Stimulated activated CD4-positive, alpha-beta T cell treated with anti-CD3 and anti-CD28 coated beads, Interleukin-12 subunit alpha, Interleukin-12 subunit beta, amount 100 ng/mL, for 4 hours (primary cell): ENCODE measurements at places on chromosomes 12 and 14.

- DNase-seq: no peak
These were observed 52.2 kb upstream of the BTG1 start for GRCh38 chr12:92197815-92198214.

DNA sequence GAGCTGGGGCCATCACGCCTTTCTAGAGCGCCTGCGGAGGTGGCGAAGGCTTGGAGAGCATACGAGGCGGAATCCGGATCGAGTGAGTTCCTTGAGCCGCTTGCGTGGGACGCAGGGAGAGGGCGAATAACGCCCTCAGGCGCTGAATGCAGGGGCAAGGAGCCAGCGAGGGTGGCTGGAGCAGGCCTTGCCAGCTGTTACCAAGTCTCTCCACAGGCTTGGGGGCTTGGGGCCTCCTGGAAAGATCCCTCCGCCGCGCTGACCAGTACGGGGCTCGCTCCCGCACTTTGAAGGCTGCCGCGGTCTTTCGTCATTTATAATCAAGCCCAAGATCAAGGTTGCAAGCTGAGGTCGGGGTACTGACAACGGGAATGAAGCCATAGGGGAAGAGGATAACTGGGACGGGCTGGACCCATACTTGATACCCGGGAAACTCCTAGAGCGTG lies 1.2 kb downstream of the FLRT2 start:
- no peak for DNase-seq

- no peak for DNase-seq
These were observed 88.2 kb downstream of the CHGA start for GRCh38 chr14:93011141-93011529.

DNA sequence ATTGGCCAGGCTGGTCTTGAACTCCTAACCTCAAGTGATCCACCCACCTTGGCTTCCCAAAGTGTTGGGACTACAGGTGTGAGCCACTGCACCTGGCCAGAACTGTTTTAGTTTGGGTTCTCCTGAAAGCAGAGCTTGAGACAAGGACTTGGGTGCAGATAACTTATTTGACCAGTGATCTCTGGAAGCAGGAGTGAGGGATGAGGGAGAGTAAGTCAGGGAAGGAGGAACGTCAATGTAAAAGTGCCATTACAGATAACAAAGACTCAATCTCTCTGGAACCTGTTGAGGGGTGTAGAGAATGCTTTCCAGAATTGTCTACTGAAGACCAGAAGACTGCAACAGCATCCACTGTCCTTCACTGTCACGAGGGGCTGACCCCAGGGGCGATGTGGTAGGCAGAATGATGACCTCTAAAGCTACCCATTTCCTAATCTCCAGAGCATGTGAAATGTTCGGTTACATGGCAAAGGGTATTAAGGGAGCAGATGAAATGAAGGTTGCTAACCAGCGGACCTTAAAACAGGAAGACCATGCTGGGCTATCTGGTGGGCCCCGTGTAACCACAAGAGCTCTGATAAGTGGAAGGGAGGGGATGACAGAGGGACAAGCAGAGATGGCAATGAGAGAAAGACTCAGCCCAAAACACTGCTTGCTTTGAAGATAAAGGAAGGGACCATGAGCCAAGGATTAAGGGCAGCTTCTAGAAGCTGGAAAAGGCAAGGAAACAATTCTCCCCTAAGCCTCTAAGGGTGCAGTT lies 207.8 kb downstream of the RBM19 start:
- DNase-seq: no peak

DNA sequence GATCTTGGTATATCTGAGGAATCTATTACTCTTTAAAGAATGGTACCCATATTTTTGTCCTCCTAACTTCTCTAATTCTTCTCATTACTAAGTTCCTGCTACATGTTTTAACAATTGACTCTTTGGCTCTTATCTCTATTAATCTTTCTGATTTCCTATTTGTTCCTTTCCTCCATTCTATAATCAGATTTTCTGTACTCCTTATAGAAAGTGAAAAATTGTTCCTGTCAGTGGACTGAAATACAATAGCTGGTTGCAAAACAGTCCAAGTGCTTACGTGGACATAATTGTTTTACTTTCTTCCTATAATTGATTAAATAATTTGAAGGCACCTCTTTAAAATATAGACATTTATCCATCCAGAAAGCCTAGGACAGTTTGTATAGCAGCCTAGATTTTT lies 86.7 kb upstream of the PTHLH start:
- no peak for DNase-seq

GRCh38 chr12:123148655-123149054 lies 2.2 kb downstream of the PITPNM2 start:
- DNase-seq: no peak
